Kidney capillary endothelial cell (primary cell): ENCODE measurements at places on chromosomes 13 and 19.
A peak's percentile ranks its signal among the peaks of the same experiment; 100 is the strongest.

DNA sequence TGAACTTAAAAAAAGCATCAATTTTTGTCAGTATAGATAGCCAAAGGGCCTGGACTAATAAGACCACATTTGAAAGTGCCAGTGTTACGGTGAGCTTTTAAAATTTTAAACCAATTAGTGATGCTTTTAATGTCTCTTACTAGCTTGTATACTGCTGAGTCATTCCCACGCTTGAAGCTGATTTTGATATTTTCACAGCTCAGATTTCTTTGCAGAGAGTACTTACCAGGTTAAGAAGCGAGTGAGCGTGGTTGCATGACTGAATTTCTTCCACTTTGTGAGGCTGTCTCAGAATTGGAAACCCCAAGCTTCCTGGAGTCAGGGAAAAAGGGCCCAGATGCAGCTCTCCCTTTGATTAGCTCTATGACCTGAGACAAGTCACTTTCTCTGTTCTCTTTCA lies 74.5 kb upstream of the NBEA start:
- DNase-seq: no peak

- DNase-seq: no peak
Observed at GRCh38 chr13:114140131-114140905, 7.9 kb upstream of the RASA3 start.

- no peak for DNase-seq
Observed at GRCh38 chr19:18595475-18595874, 6.9 kb downstream of the REX1BD start.

GRCh38 chr13:78102741-78103140 lies 184.1 kb upstream of the EDNRB start:
- no peak for DNase-seq

- DNase-seq: peak; percentile 3
Observed at GRCh38 chr19:35901854-35902661, at the start of gene HCST. Gene HCST, plus strand, starts transcription at chr19:35902529. Its CDS starts 65 bp downstream, at chr19:35902594.

GRCh38 chr13:97225533-97225932 lies 3.4 kb downstream of the MBNL2 start:
- peak; percentile 33 for DNase-seq

- DNase-seq: peak; percentile 55
Observed at GRCh38 chr19:38361633-38362075, 12.7 kb upstream of the PSMD8 start.

GRCh38 chr19:38676023-38676877 lies 28.8 kb downstream of the ACTN4 start:
- no peak for DNase-seq

DNA sequence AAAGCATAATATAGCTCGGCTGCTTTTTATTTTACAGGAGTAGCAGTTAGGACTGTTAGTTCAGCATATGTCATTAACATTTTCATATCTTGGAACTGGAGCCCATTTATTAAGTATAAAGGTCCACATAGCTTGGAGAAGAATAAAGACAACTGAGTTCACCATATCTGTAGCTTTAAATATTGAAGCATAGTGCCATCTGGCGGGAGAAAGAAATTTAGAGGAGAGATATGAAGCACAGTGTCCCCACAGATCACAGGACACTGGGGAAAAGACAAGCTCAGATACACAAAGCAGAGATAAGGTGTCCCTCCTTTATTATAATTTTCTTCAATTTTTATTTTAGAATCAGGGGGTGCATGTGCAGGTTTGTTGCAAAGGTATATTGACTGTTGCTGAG lies 104.7 kb upstream of the FREM2 start:
- peak; percentile 6 for DNase-seq

DNA sequence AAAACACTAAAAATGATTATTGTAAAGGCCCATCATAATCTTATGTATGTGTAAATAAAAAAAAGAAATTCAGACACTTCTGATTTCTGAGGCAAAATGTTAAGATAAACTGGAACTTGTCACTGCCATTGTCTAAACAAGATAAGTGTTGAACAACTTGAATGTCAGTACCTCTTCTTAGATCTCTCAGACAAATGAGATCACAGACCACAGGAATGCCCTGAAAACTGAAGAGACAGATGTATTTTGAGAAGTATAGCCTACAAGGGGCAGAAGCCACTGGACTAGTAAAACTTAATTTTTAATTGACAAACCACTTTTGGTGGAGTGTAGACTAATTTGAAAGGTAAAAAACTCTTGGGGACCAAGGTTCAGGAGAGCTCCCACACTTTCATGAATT lies 375.5 kb upstream of the SLITRK5 start:
- no peak for DNase-seq
